ENCODE measurements at places on chromosomes 5 and 9.

- no peak for DNase-seq
Observed at GRCh38 chr5:96952118-96952750, 16.4 kb downstream of the LNPEP start.

GRCh38 chr5:124056991-124057723, 545.2 kb downstream of the CSNK1G3 start:
- DNase-seq: no peak

GRCh38 chr5:111385970-111386831, 126.1 kb downstream of the STARD4 start:
- no peak for DNase-seq

GRCh38 chr5:173123416-173123815, 20.9 kb upstream of the BNIP1 start:
- no peak for DNase-seq

DNA sequence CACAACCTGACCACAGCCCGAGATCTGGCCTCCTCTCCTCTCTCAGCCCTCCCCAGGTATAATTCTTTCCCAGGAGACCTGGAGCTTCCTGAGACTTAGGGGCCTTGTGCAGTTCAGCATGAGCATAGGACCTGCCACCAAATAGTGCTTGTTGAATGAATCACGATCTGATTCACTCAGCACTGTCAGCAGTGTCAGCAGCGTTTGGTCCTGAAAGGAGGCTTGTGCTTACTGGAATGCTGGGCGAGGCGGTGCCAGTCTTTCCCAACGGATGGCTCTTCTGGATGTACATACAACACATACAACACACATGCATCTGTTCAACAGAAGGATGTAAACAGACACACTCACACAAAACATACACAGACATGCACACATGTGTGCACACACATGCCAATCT, 173.3 kb downstream of the COL23A1 start:
- DNase-seq: no peak

GRCh38 chr5:92468295-92468694, 1085.2 kb upstream of the ARRDC3 start:
- no peak for DNase-seq

- no peak for DNase-seq
Observed at GRCh38 chr9:129885018-129885669, 49.9 kb downstream of the USP20 start.

GRCh38 chr5:109654455-109654854, 35.3 kb upstream of the MAN2A1 start:
- DNase-seq: no peak

GRCh38 chr9:95771556-95772246, 103.8 kb upstream of the ERCC6L2 start:
- DNase-seq: no peak

DNA sequence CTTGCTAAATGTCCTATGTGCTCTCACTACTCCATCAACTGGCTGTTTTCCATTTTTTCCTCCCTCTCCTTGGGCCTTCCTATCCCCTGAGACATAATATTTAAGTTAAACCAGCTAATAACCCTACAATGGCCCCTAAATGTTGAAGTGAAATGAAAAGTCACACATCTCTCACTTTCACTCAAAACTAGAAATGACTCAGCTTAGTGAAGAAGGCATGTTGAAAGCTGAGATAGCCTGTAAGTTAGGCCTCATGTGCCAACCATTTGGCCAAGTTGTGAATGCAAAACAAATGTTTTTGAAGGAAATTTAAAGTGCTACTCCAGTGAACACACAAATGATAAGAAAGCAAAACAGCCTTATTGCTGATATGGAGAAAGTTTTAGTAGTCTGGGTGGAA, 48.8 kb upstream of the CDH10 start:
- no peak for DNase-seq

DNA sequence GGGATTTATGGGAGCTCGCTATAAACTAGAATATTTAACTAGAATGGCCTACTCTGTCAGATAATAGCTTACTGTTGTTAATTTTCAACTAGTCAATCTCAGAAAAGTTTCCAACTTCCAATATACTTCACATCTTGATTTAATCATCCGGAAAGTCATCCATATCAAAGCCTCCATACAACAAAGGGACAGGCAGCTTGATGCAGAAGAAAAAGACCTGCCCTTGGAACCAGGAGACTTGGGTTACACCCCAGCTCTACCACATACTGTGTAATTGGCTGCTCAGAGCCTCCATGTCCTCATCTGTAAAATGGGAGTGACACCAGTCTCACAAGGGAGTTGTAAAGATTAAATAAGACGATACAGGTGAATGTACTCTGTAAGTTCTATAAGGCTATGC, 1.9 kb downstream of the PTPN3 start:
- DNase-seq: no peak

- DNase-seq: peak; percentile 65
Observed at GRCh38 chr9:14031060-14031414, 282.9 kb downstream of the NFIB start.

DNA sequence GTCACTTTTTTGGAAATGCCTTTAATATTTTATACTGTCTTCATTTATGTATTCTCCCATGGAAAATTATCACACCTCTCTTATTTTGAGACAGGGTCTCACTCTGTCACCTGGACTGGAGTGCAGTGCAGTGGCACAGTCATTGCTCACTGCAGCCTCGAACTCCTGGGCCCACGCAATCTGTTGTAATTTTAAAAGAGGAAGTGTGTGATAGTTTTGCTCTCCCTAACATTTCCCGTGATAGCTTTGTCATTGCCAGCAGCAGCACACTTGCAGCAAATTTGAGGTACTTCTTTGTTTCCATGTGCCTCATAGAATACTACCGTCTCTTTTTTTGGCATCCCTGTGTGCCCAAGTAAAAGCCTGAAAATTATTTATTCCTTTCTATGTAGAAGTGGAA, 103.5 kb downstream of the RNF180 start:
- DNase-seq: no peak

DNA sequence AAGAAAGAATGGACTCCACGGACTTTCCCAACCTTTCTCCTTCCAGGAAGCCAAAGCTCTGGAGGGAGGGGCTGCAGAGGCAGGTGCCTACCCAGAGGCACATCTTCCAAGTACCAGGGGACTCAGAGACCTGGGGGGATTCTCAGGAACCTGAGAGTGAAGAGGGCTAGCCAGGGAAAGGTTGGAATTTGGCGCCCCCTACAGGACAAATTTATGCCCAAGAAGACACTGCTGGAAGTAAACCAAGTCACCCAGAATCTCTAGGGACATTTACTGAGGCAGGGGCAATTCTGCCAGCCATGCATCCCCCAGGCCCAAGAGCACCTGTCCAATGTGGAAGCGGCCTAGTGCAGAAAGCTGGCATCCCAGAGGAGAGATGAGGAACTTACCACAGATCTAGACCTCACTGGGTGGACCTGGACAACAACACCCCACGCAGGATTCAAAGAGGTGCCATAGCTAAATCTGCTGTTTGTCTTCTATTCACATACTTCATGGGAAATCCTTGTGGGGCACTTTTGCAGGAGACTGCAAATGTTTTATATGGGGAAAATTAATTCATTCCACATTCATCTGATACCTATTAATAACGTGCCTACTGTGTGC, 25.9 kb upstream of the IDNK start:
- no peak for DNase-seq

GRCh38 chr9:35906923-35907699, 1.1 kb downstream of the HRCT1 start:
- no peak for DNase-seq

- no peak for DNase-seq
Observed at GRCh38 chr5:159179529-159180305, 29.6 kb downstream of the RNF145 start.

DNA sequence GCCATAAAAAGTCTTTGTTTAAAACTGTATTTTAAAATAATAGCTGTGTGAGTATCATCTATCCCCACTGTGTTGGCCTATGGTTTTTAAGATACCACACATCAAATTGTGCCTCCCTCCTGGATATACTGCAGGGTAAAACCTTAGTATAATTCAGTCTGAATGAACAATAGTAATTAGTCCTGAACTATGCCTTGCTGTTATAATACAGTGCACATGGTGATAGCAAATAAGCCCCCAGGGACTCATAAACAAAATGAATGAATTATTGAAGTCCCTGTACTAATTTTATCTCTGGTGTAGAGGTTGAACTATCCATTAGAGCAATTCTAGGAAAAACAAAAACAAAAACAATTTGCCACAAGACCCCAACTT, 142.7 kb upstream of the ADAMTSL1 start:
- DNase-seq: no peak

GRCh38 chr5:24232929-24233498, 411.8 kb downstream of the CDH10 start:
- DNase-seq: no peak

GRCh38 chr9:79408200-79408599, 163.6 kb upstream of the TLE4 start:
- no peak for DNase-seq

Data from forelimb muscle (tissue), 1 donor.